ENCODE measurements at places on chromosomes 3 and 15.

GRCh38 chr3:18428036-18428435 is 2.9 kb upstream of the SATB1 start:
- H3K4me3 ChIP-seq, result no peak overlapping the region
- H3K36me3 ChIP-seq, result peaks cover 4% of the 10 kb centered on the region
- no peak overlapping the region for H3K27ac ChIP-seq
- DNase-seq, result no peak

DNA sequence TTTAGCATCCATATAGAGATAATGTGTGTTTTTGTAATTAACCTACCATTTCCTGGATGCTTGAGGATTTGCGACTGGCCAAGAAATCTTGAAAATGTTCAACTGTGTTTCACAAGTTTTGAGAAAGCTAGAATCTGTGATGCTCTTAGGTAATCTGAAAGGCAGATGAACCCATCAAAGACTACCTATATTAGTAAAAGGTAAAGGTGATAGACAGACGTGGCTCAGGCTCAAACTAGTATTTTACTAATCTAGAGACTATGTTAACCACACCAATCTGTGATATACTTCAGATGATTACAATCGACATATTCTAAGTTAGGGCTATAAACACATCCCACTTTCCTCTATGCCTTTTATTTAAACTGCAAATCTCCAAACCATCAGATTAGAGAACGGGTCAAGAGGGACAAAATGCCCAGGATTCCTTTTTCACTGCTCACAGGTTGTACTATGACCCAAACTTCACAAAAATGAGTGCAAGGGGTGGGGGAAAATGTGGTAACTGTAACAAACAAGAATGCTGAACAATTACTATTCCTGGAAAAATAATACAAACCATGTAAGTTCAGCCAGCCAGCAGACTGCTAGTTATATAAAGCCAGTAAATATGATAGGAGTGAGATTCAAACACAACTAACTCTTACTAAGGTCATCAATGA is 295.1 kb downstream of the FOXP1 start:
- no peak overlapping the region for H3K27ac ChIP-seq
- H3K4me3 ChIP-seq, result no peak overlapping the region
- no peaks in the 10 kb centered on the region for H3K27me3 ChIP-seq
- H3K36me3 ChIP-seq, result no peaks in the 10 kb centered on the region
- H3K4me1 ChIP-seq, result no peaks in the 10 kb centered on the region

- H3K27me3 ChIP-seq, result no peaks in the 10 kb centered on the region
- H3K36me3 ChIP-seq, result no peaks in the 10 kb centered on the region
- no peaks in the 10 kb centered on the region for H3K4me1 ChIP-seq
- no peak for DNase-seq
- no peak overlapping the region for H3K4me3 ChIP-seq
Observed at GRCh38 chr3:133259767-133260166, 140.1 kb upstream of the BFSP2 start.

DNA sequence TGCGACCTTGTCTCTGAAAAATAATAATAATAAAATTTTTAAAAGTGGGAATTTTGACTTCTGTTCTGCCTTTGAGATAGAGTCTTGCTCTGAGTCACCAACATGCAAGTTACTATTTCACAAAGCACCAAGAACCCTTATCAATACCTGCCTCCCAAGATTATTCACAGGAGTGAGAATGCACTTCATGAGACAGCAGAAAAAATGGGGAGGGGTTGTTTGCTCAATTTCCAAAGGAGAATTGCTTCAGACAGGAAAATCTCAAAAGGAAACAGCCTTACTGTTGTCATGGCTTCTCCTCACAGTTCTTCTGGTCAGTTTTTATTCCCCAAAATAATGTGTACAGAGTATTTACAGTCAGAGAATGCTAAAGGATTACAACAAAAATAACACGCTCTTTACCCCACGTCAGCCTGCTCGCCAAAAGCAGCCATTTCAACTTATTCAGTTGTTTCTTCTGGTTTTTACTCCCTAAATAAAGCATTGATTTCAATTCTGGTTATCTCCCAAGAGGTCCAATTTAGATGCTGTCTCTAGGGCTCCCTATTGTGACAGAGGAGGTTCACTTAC is 89.0 kb downstream of the PPCDC start:
- DNase-seq, result no peak
- H3K27ac ChIP-seq, result peak overlapping the region; percentile 81
- H3K36me3 ChIP-seq, result peaks cover 6% of the 10 kb centered on the region
- H3K4me1 ChIP-seq, result peaks cover 11% of the 10 kb centered on the region
- H3K27me3 ChIP-seq, result peaks cover 2% of the 10 kb centered on the region
- no peak overlapping the region for H3K4me3 ChIP-seq

GRCh38 chr3:146558781-146559180 is 14.4 kb upstream of the PLSCR1 start:
- no peak overlapping the region for H3K4me3 ChIP-seq
- peaks cover 2% of the 10 kb centered on the region for H3K27me3 ChIP-seq
- no peaks in the 10 kb centered on the region for H3K4me1 ChIP-seq
- no peak overlapping the region for H3K27ac ChIP-seq
- H3K36me3 ChIP-seq, result no peaks in the 10 kb centered on the region
- DNase-seq, result no peak

GRCh38 chr3:160319322-160319721 is 79.7 kb downstream of the IFT80 start:
- no peak overlapping the region for H3K27ac ChIP-seq
- H3K36me3 ChIP-seq, result no peaks in the 10 kb centered on the region
- peaks cover 5% of the 10 kb centered on the region for H3K4me1 ChIP-seq
- H3K27me3 ChIP-seq, result no peaks in the 10 kb centered on the region
- DNase-seq, result no peak

GRCh38 chr3:65596571-65597225 is 442.0 kb downstream of the MAGI1 start:
- H3K27ac ChIP-seq, result peak overlapping the region; percentile 89
- H3K4me3 ChIP-seq, result peak overlapping the region; percentile 78
- no peaks in the 10 kb centered on the region for H3K36me3 ChIP-seq
- H3K27me3 ChIP-seq, result no peaks in the 10 kb centered on the region
- H3K4me1 ChIP-seq, result peaks cover 20% of the 10 kb centered on the region
